A673 (cell line): ENCODE measurements at places on chromosomes 7 and 10. TPM values are rescaled to one million over a fixed set of nuclear protein-coding genes. Genes with fewer than 3 reads are reported as not detected.
A peak's percentile ranks its signal among the peaks of the same experiment; 100 is the strongest.

- DNase-seq: no peak
Observed at GRCh38 chr7:101687791-101688182, 58.7 kb upstream of the MYL10 start.

DNA sequence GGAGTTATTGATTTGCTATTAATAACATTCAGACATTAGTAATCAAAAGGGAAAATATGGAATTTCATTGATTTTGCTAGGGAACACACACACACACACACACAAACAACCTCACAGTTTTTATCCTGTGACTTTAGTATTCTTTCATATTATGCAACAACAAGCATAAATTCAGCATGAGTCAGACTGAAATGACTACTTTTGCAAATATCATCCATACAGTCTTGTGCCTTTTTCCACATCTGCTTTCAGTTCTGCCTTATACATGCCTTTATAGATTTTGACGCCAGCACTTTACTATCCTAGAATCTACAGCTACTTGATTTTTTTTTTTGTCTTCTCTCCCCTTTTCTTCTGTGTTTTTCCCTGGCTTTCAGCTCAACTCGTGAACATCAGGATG is 975.8 kb upstream of the LRRTM3 start:
- no peak for DNase-seq

DNA sequence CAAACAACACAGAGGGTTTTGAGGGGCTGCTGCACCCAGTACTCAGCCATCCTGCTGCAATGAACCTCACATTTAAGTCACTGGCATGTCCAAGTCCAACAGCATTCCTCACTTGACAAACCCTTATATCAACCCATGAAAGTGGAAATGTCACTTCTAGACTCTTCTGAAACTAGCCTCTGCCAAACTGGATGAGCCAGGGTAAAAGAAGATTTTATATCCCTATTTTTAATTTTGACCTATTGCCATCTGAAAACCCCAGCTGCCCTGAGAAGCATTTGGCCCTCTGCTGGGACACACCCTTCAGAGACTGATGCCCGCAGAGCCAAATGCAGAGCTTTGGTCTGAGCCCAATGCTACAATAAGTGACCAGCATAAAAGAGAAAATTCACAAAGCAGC is 201.1 kb downstream of the ANK3 start:
- DNase-seq: no peak

GRCh38 chr7:41925946-41926345 is 223.1 kb upstream of the INHBA start:
- no peak for DNase-seq

GRCh38 chr7:41002741-41003610 is 699.9 kb downstream of the INHBA start:
- DNase-seq: peak; percentile 57

DNA sequence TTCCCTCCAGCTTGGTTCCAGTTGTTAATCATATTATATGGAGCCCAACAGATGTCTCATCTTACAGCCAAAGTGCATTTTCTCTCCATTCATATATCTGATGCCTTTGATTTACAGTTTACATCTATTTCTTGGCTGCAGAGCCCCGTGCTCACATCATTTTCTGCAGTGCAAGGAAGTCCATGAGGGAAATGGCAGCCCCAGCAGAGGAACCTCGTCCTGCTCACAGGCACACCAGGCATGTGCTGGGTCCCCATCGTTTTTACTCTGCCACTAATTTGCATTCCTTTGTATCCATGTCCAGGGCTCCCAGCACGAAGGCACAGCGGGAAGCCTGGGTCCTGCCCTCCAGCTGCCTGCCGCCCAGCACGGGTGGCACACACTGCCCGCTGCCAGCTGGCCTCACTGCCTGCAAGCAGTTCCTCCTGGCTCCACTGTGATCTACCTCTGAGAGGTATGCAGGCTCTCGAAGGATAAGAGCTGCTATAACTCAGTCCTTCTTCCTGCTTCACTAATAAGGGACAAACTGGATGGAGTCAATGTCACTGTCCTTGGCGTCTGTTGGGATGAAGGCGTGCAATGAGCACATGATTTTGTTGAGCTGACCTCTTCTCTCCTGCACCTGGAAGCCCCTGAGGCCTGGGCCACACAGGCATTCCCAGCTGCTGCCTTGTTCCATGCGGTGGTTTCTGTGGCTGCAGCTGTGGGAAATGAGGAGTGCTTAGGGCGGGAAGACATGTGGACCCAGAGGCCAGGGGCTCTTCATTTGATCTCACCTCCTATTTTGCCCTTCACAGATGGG is 583.6 kb upstream of the MGMT start:
- no peak for DNase-seq

The GFRA1 gene
- not detected in 2 replicates for total RNA-seq

The CC2D2B gene
- total RNA-seq: not detected in 2 replicates

DNA sequence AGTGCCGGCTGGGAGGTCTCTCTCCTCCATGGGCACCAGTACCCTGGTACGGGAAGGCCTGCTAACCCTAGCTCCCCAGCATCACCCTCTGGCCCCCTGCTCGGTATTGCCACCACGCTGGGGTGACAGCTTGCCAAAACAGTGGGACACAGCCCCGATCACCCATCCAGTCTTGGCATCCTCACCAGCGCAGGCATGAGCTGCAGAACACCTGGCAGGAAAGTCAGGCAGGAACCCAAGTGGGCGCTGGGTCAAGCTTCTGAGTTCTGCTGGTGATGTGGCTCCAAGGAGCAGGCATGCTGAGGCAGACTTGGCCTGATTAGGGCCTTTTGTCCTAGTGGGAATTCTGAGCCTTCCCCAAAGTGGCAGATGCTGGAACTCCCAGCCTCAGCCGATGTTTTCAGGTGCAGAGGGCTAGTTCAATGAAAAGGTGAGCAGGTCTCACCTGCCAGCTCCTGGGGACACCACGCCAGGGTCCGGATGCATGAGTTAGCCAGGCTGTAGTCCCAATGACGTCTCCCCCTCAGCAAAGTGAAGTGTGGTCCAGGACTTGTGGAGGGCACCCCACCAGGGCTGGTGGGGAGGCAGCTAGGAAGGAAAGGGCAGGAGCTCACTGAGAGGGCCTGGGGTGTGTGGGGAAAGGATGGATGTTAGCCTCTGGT is 8.5 kb upstream of the ZNF22 start:
- DNase-seq: no peak

The FRAT1 gene
- 0.45 and 1.1 TPM in 2 replicates for total RNA-seq

DNA sequence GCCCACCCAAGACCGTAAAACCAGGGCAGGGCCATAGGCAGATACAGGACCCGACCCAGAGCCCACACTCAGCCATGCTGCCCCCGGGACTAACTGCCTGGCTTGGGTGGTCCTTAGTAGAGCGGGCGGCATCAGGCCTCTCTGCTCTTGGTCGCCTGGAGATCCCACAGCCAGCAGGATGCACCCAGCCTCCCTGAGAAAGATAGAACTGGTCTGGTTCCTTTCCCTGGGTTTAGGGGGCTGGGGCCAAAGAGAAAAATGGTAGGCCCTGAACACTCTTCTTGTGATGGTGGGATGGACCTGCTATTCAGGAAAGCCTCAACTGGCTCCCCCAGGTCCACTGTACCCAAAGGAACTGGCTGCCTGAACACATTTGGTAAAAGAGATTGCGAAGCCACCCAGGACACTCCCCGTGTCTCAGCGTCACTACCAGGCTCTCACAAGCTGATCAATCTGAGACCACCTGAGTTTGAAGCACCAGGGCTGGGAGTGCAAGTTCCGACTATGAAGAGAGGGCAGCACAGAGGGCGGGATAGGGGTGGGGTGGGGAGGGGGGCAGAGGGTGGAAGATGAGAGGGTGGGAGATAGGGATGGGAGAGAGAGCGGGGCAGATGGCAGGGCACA is 591.5 kb downstream of the DNAJB6 start:
- no peak for DNase-seq

The POMZP3 gene
- 30.6 and 32.2 TPM in 2 replicates for total RNA-seq

- no peak for DNase-seq
Observed at GRCh38 chr10:71805776-71806703, 32.7 kb upstream of the VSIR start.

The SPDYE1 gene
- total RNA-seq: not detected in 2 replicates

The SPDYE16 gene
- 0.13 TPM in 1 of 2 replicates, not detected in the other for total RNA-seq
